AG09309 (cell line): ENCODE measurements at places on chromosomes 4 and X.

DNA sequence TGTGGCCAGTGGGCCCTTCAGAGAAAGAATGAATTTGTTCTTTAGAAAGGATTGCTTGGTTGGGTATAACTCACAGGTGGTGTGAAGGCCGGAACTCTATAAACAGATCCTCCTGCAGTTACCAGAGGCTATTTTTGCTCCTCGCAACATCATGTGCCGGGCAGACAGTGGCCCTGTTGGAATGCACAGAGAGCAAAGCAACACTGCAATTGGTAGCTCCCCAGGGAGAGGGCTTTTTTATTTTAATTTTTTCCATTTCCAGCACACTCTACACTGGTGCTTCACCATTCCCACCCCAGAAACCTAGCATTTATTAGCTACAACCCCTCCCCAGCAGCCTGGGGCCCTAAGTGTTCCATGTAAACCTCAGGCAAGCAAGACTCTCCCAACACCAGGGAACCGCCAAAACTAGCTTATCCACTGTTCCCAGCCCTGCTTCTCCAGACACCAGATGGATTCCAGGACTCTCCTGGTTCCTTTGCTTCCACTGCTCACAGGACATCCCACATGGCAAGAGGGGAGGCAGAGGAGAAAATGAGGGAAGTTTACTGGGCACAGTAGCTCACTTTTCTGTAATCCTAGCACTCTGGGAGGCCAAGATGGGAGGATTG lies 75.1 kb upstream of the TMEM164 start:
- DNase-seq, result no peak

GRCh38 chr4:76689145-76689817 lies 208.7 kb downstream of the SOWAHB start:
- DNase-seq, result no peak

GRCh38 chr4:145878501-145879435 lies 59.9 kb downstream of the ZNF827 start:
- DNase-seq, result no peak

DNA sequence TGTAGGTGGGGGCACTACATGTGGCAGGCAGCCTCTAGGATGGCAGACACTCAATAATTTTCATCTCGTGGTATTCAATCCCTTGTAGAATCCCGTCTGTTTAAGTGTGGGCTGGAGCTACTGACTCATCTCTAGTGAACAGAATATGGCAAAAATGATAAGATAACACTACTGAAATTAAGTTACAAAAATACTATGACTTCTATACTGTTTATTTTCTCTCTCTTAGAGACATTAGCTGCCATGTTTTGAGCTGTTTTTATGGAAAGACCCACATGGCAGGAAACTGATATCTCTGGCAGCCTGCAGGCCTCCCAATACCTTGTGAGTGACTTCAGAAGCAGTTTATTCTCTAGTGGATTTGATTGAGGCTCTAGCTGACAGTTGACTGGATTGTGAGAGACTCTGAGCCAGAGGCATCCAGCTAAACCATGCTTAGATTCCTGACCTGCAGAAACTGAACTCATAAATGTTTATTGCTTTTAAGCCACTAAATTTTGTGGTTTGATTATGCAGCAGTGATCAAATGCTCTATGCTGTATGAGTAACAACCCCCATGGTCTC lies 298.8 kb upstream of the CTSO start:
- DNase-seq, result peak; percentile 24

DNA sequence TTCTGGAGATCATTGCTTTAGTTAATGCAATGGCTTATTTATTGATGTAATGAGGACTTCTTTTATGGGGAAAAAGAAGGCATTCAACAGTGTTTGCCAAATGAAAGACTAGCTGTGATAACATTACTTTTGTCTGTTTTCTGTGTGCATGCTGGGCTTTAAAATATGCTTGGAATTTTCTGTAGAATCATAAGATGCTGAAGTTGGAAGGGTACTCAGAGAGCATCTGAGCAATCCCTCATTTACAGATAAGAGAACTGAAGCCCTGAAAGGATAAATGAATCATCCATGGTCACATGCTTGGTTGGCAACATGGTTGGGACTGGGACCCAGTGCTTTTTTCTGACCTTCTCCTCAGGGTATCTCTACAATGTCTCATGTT lies 31.4 kb upstream of the PITX2 start:
- DNase-seq, result peak; percentile 38

DNA sequence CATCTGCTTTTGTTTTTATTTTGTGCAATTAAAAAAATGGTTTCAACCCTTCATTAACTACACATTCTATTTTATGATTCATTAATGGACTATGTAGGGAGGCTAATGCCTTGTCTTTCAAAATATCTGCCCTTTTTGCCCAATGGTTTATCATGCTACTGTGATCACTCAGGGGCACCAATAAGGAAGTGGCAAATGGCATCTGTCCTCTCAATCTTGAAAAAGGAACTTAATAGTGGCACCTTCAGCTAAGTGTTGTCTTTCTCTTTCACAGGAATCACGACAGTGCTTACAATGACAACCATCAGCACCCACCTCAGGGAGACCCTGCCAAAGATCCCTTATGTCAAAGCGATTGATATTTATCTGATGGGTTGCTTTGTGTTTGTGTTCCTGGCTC lies 57.1 kb downstream of the COMMD8 start:
- DNase-seq, result no peak

DNA sequence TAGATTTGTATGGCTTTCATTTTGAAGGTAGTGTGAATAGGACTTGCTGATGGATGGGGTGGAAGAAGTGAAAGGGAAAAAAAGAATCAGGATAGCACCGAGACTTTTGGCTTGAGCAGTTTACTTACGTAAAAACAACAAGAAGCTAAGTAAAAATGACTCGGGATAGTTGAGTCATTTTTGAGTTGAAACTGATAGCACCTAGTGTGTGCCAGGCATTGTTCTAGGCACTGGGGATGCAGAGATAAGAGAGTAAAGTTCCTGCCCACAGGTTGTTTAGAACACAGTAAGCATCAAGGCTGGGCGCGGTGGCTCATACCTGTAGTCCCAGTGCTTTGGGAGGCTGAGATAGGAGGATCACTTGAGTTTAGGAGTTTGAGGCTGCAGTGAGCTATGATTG lies 34.7 kb downstream of the ADD1 start:
- no peak for DNase-seq

GRCh38 chr4:82423245-82424054 lies 6.8 kb downstream of the HNRNPDL start:
- DNase-seq, result no peak

GRCh38 chr4:111595456-111595855 lies 549.8 kb upstream of the FAM241A start:
- DNase-seq, result no peak

GRCh38 chr4:134548052-134548628 lies 346.6 kb upstream of the PABPC4L start:
- DNase-seq, result no peak

DNA sequence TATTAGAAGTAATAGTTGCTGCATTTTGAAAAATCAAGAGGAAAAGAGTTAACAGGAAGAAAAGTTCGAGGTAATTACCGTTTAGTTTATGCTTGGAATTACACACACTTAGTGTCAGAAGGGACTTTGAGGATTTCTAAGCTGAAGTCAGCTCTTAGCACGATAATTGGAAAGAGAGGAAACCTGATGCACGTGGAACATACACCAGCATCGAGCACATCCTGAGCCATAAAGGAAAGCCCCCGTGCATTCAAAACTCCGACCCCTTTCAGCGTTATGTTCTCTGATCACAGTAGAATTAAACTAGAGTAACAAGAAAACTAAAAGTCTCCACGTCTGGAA lies 400 bp upstream of the PAQR3 start:
- DNase-seq, result no peak

DNA sequence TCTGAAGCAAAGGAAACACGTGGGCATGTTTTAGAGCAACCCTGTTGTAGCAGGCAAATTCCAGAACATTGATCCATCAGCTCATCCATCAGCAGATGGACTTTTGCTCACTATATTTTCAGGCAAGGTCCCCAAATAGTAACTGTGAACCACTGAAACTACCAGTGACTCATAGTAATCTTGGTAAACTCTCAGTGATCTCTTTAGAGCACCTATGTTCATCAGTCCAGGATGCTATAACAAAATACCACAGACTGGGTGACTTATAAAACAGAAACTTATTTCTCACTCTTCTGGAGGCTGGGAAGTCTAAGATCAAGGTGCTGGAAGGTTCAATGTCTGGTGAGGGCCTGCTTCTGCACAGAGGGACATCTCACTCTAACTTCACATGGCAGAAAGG lies 28.9 kb upstream of the BTC start:
- no peak for DNase-seq

DNA sequence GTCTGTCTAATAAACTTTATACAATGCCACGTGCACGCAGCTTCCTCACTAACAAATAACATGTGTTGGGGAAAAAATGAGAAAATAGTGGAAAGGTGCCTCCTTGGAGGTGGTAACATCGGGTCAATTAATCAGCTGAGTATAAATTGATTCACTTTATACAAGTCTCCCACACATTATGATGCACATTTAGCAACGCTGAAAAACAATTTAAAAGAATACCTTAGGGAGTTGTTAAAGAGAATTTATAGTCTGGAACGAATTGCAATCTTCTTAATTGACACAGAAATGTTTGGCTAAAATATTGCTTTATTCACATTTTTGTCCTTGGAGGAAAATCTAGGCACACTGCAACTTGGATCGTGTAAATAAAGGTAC lies 84.2 kb downstream of the HPRT1 start:
- no peak for DNase-seq

GRCh38 chr4:167234316-167234881 lies at the start of gene SPOCK3:
Gene SPOCK3 (minus strand): TSS chr4:167234494.
- DNase-seq, result no peak

DNA sequence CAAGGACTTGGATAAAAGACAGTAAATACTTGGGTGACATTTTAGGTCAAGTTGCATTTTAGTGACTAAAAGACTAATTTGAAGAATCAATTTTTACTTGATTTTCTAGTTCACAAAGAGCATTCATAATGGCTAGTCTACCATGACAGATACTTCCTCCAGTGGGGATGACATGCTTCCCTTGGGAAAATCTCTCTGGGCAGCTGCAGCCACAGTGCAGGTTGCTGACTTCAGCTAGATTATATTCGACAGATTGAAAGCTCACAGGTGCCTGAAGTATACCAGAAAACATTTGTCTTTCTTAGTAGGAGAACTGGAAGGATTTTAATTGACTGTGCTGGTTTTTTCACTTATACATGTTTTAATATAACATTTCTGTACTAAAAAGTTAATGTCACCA lies 209.6 kb upstream of the MAGEB2 start:
- no peak for DNase-seq

GRCh38 chr4:77433418-77433733 lies 172.2 kb upstream of the CXCL13 start:
- DNase-seq, result no peak

GRCh38 chr4:173265751-173266150 lies 68.4 kb downstream of the HMGB2 start:
- DNase-seq, result no peak

DNA sequence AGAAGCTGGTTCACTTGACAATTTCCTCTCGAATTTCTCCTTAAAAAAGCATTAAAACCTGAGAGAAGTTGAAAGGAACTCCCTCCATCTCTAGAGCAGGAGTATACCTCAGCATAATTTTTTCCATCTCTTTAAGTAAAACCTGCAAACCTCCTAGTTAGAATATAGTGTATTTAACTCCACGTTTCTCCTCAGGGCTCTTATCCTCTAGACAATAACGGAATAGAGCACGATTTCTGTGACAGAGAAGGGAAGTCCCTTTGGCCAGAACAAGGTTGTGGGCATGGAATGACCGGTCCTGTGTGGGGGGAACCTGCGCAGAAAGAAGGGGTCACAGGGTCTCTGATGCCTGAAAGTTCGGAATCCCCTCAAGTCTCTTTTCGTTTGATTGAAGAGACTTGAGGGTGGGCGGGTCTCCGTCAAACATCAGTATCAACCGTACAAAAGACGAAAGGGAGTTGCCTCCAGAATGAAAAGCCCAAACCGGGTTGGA lies 697 bp downstream of the ZNF280C start:
- no peak for DNase-seq
